ENCODE measurements at places on chromosomes 5 and 9.

GRCh38 chr9:82563094-82563493 is 499.8 kb downstream of the RASEF start:
- no peak for DNase-seq

DNA sequence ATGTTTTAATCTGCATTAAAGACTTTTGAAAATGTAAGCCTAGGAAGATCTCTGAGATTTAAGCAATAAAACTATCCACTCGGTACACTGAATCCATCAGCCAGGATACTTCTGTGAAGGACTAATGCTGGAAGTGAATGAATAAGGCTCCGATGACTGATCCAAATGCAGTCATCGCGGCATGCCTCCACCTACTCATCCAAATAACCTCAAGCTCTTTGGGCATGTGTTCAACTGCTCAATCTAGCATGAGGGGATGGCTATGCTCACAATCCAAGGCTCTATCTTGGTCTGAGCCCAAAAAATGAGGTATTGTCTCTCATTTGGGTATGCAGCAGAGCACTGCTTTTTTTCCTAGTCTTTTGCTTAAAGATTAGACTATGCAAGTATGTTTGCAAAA is 19.2 kb downstream of the MARCHF3 start:
- DNase-seq: no peak

GRCh38 chr5:156641686-156642085 is 208.4 kb upstream of the PPP1R2B start:
- no peak for DNase-seq

DNA sequence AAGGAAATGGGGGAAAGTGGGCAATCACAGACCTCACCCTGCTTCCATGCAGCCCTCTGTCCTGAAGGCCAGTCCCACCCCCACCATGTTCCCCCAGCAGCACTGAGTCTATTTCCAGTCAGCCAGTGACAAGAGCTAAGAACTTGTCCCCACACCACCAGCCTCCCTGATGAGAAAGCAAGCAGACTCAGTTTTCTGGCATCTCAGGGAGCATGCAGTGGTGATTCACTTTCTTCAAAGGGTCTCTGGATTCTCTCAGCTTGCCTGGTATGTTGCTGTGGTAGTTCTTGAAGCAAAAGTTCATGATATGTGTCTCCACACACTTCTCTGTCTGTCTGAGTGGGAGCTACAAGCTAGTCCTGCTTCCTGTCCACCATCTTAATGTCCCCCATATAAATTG is 799.9 kb upstream of the TYRP1 start:
- DNase-seq: no peak

DNA sequence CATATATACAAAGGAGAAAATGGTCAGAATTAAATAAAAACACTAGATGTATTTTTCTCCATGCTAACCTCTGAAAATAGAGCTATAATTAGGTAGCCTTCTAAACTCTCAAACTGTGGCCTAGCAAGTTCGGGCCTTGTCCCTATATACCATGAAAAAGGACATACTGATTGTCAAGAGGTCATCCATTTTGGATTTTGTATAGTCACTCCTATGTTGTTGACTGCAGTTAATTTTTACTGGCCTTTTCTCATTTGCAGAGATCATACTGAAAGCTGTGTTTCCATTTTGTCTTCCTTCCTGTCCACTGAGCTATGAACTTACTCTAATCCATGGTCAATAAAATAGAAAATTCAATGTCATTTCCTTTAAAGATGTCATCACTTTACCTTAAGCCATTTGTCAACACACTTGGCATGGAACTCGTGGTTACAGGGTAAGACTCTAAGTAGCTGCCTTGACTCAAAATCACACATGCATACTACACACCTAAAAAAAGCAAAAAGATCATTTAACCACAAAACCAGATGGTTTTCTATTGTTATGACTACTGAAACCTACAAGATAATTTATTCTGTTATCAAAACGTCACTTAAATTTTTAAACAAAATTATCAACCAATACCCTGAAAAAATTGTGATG is 58.0 kb downstream of the RNF38 start:
- no peak for DNase-seq

DNA sequence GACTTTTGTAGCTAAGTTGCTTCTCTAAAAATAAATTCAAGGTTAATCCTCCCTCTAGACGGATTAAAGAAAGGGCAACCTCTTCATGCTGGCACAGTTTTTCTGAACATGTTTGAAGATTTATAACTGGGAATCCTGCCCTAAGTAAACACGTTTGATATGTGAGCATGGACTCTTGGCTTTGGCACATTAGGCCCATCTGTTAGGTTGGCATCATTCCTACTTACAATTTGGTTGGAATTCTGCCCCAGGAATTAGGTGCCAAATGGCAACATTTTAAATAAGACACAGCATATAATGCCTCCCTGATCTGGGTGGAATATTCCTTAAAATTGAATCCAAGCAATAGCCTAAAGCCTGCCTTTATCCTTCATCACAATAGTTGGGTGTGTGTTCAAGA is 372.3 kb upstream of the CDH18 start:
- DNase-seq: no peak

- peak; percentile 59 for DNase-seq
Measured at GRCh38 chr9:123395276-123395688, 39.3 kb downstream of the CRB2 start.

DNA sequence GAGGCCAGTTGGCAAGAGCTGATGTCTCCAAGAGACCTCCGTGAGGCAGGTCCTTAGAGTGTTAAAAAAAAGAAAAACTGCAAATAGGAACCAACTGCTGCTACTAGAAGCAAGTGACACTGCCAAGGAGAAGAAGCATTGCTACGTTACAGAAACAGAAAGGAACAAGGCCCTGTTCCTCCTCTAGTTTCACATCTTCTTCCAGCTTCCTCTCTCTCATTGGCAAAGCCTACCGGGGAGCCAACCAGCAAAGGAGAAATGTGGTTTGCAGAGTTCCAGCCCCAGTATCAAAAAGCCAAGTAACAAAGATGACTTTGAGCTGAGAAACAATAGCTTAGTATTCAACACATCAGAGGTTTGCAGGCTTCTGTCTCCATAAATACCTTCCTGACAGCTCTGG is 145.9 kb downstream of the PRELID2 start:
- DNase-seq: no peak

- DNase-seq: no peak
Measured at GRCh38 chr9:36123515-36123914, 13.0 kb upstream of the GLIPR2 start.

- DNase-seq: no peak
Measured at GRCh38 chr5:131272307-131272706, 8.5 kb downstream of the CDC42SE2 start.

DNA sequence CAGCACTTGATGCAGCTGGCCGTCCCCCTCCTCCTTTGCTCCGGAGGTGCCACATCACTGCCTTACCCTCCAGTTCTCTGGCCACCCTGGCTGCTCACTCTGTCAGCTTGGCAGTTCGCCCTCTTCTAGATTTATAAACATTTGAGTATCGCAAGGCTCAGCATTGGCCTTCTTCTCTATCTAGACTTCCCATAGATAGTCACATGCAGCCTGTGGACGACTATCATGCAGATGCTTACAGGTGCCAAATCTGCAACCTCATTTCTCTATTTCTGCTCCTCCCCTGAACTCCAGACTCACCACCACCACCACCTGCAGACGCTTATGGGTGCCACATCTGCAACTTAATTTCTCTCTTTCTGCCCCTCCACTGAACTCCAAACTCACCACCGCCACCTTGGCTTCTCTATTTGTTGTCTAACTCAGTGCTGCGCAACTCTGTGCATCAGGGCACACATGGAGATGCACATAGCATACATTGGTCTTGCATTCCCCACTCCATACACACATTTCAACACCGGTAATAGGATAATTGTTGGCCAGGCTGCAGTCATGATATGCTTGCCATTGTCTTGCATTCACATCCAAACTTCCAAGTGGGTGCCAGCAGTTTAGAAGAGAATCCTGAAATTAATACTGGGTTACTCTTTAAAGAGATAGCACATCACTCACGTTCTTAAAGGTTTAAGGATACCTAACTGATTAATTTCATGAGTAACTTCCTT is 1.9 kb upstream of the DAP start:
- no peak for DNase-seq

DNA sequence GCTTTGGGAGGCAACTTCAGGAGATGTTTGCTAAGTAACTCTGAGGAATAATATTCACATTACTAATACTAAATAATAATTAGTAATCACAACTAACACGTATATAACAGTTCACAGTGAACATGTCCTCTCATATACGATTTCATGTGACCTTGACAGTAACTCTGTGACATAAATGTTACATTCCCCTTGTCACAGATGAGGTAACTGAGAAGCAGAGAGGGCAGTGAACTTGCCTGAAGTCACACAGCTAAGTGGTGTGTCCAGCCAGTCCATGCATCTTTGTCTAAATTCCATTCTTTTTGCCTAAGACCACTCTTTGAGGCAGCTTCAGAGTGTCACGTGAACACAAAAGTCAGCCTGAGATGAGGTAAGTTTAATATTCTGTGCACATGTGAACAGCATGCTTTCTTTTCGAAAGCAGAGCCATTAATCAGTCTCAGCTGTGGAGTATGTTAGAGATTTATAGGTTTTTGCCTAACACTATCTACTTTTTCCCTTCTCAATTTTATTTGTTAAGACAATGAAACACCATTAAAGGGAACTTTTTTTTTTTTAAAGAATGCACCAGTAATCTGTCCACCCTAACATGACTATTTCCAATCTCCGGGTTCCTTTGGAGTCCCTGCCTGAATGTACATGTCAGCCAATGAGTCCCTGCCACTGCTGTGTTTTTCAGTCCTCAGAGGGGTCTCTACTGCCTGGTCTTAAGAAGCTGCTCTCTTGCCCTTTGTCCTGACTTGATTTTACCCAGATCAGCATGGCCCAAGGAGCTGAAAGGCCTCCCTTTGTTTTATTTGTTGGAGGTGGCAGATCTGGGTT is 43.5 kb downstream of the SH3PXD2B start:
- no peak for DNase-seq

- DNase-seq: no peak
Measured at GRCh38 chr5:109788596-109788995, 98.9 kb downstream of the MAN2A1 start.

- DNase-seq: no peak
Measured at GRCh38 chr5:77629509-77630113, 8.9 kb downstream of the OTP start.

DNA sequence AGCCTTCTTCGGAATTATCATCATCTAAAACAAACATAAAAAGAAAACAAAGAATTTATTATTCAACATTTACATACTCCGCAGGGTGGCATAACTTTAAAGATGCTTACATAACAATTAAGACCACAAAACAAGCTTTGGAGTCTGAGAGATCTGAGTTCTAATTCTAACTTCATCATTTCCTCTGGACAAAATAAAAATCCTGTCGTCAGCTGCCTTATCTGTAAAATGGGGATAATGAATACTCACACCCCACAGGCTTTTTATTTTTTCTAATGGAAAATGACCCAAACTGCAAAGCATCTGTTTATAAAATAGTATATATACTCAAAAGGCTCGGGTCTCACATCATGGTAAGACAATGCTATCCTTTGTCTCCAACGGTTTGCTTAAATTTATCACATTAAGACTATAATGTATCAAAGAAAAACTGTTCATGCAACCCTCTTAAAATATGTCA is 4.3 kb downstream of the ARRDC3 start:
- no peak for DNase-seq

- no peak for DNase-seq
Measured at GRCh38 chr9:82091100-82091499, 102.5 kb downstream of the SPATA31D1 start.

GRCh38 chr5:27845248-27845647 is 806.9 kb upstream of the CDH9 start:
- DNase-seq: no peak

- no peak for DNase-seq
Measured at GRCh38 chr9:84935528-84936117, 266.1 kb downstream of the NTRK2 start.

DNA sequence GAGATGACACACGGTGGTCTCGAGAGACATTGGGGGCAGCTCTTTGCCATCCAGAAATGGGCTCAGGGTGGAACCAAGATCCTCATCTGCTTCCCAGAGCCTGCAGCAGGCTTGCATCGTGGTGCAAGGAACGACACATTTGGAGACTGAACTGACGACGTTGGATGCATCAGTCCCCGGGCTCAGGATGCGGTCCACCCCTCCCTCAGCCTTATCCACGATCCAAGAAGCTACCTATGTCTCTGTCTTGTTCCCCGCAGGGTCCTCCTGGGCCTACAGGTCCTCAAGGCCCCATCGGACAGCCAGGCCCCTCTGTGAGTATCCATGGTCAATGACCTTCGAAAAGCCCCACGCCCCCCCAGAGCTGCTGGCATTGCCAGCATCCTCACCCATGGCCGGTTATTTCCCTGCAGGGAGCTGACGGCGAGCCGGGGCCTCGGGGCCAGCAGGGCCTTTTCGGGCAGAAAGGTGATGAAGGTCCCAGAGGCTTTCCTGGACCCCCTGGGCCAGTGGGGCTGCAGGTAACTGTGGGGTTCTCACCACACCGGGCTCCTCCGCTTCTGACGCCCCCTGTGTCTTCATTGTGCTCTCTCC is 69.4 kb upstream of the FCN2 start:
- no peak for DNase-seq

- DNase-seq: no peak
Measured at GRCh38 chr9:14782286-14783051, 59.9 kb upstream of the CER1 start.

- no peak for DNase-seq
Measured at GRCh38 chr5:6763191-6763590, 50.0 kb downstream of the TENT4A start.

- no peak for DNase-seq
Measured at GRCh38 chr5:127683008-127683407, 20.2 kb upstream of the CCDC192 start.

DNA sequence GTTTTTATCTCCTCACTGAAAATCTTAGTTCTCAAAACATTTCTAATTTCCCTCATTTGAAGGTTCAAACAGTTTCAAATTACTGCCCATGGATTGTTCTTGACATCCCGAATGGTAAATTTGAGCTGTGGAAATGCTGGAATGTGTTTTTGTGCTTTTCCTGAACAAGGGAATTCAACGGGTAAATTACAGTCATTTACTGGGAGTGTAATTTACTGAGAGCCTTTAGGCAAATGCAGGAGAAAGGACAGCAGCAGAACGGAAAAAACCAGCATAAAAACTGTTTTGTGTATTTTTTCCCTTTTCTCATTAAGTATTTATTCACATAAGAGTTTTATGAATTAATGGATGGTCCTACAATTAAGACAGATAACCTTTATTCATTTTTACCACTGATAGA is 139.2 kb downstream of the PBX3 start:
- DNase-seq: no peak

DNA sequence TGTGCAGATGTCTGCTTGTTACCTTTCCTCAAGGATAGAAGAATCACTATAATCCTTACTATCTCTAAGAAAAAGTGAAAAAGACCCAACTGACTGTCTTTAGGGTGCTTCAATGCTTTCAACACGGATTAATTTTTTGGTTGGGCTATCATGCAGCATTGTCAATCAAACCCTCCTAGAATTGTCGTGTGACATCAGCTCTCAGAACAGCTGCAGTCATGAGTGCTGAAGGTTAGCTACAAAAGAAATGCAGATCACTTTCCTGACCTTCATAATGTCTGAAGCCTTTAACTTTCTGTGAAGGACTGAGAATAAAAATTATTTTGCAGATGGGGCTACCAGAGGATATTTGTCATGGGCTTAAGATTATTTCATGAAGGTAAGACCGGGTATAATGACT is 107.9 kb upstream of the EFNA5 start:
- DNase-seq: no peak

Data from NCI-H1105 (cell line).